ENCODE measurements at places on chromosomes 16 and 17. TPM values are rescaled to one million over a fixed set of nuclear protein-coding genes. Genes with fewer than 3 reads are reported as not detected.

GRCh38 chr17:14745541-14745940 is 444.7 kb downstream of the HS3ST3B1 start:
- DNase-seq, result no peak

GRCh38 chr16:79168321-79168720 is 432.2 kb downstream of the MAF start:
- no peak for DNase-seq

DNA sequence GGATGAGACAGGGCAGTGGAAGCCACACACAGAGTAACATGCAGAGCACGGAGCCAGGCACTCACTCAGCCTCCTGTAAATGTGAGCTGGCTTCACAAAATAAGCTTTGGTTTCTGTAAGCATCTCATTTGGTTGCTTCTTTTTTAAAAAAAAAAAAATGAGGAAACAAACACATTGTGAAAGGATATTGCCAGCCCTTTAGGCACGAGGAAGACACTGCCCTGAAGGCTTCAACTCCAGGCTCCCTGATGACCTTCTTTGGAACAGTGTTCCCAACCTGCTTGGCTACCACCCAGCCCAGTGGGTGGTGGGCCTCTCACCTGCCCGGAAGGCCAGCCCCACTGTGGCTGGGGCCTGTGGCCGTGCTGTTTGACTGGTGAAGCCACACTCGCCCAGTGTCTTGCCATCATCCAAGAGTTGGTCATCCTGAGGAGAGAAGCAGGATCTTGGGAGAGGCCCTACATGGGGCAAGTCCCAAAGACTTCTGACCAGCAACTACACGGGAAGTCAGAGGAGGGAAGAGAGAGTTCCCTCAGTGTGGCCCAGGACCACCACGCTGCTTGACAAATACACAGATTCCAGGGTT is 1.9 kb downstream of the ELOB start:
- no peak for DNase-seq

DNA sequence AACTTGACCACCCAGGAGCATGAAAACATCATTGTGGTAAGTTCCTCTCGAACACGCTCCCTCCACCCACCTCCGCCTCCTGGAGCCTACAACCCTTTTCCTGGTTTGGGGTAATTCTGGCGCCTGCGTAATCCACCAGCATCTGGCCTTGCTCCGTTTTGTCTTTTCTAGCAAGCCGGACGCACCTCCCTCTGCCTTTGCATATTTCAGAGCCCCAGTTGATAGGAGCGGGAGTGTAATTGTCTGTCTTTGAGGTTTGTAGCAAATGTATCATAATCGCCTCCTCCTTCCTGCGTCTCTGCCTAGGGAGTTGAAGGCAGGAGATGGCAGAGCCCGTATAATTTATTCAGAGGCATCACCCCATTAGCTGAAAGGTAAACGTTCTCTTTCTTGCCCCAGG is 121.3 kb upstream of the PLCG2 start:
- DNase-seq, result no peak

The TPSD1 gene
- total RNA-seq, result not detected

The EFNB3 gene
- 4.2 TPM for total RNA-seq

The RAB26 gene
- 0.42 TPM for total RNA-seq
